ENCODE measurements at places on chromosomes 11 and 22. TPM values are rescaled to one million over a fixed set of nuclear protein-coding genes. Genes with fewer than 3 reads are reported as not detected.

DNA sequence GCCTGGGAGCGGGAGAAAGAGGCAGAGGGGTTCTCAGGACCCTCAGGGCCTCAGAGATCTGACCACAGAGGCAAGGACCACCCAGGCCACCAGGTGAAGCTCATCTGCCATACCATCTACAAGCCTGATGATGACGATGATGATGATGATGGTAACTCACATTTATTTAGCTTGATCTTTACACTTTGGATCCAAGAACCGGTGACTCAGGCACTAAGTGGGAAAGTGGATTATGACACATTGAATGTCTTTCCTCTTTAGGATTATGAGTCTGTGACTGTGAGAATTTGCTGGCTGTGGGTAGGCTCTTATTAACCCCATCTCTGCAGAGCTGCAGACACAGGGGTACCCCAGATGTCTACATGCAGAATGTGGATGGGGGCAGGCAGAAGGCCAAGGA lies 110.3 kb downstream of the DSCAML1 start:
- no peaks in the 10 kb centered on the region for H3K36me3 ChIP-seq
- H3K27me3 ChIP-seq, result no peaks in the 10 kb centered on the region
- H3K4me3 ChIP-seq, result no peak overlapping the region
- peaks cover 50% of the 10 kb centered on the region for H3K4me1 ChIP-seq
- peak; percentile 76 for DNase-seq

- H3K4me3 ChIP-seq, result no peak overlapping the region
- DNase-seq, result no peak
- no peaks in the 10 kb centered on the region for H3K4me1 ChIP-seq
- H3K27me3 ChIP-seq, result no peaks in the 10 kb centered on the region
Measured at GRCh38 chr11:61727401-61727811, 25.0 kb upstream of the MYRF start.

DNA sequence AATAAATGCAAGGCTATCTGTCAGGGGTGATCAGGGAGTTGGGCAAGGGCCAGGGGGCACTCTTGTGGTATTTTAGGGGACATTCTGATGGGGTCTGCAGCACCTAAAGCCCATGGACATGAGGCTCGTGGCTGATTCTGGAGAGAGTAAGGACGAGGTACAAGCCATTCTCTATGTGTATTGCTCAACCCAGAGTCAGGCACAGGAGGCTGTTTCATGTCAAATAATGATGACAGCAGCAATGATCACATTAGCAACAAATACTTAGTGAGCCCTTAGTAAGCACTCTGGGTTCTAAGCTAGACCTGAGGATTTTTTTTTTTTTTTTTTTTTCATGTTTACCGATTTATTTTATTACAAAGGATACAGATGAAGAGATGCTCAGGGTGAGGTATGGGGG lies 83.5 kb upstream of the THY1 start:
- peaks cover 21% of the 10 kb centered on the region for H3K27me3 ChIP-seq
- no peaks in the 10 kb centered on the region for H3K4me1 ChIP-seq
- H3K27ac ChIP-seq, result no peak overlapping the region
- H3K4me3 ChIP-seq, result no peak overlapping the region
- no peaks in the 10 kb centered on the region for H3K36me3 ChIP-seq

GRCh38 chr22:29450222-29450621 lies 11.8 kb downstream of the RFPL1 start:
- H3K27me3 ChIP-seq, result no peaks in the 10 kb centered on the region
- no peaks in the 10 kb centered on the region for H3K36me3 ChIP-seq
- DNase-seq, result no peak
- H3K4me3 ChIP-seq, result no peak overlapping the region
- H3K4me1 ChIP-seq, result no peaks in the 10 kb centered on the region

DNA sequence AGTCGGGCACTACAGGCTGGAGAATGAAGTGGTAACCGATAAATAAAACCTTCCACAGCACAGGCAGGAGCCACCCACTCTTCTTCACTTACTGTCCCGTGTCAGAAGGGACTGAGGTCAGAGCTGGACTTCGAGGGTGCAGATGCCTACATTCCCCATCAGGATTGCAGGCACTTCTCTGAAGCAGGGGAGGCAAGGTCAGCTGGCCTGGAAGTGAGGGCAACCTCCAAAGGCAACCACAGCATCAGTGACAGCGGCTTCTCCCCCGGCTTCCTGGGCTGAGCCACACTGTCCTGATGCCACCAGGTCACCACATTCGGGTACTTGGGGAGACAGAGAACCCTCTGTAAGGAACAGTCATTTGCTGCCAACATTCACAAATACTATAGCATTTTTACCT lies 22.7 kb downstream of the TCIRG1 start:
- H3K27ac ChIP-seq, result no peak overlapping the region
- no peak for DNase-seq
- no peak overlapping the region for H3K4me3 ChIP-seq
- H3K36me3 ChIP-seq, result peaks cover 76% of the 10 kb centered on the region

Gene PHOX2A
- polyA plus RNA-seq, result 8.3 TPM

Gene LGR4
- polyA plus RNA-seq, result 53.2 TPM

DNA sequence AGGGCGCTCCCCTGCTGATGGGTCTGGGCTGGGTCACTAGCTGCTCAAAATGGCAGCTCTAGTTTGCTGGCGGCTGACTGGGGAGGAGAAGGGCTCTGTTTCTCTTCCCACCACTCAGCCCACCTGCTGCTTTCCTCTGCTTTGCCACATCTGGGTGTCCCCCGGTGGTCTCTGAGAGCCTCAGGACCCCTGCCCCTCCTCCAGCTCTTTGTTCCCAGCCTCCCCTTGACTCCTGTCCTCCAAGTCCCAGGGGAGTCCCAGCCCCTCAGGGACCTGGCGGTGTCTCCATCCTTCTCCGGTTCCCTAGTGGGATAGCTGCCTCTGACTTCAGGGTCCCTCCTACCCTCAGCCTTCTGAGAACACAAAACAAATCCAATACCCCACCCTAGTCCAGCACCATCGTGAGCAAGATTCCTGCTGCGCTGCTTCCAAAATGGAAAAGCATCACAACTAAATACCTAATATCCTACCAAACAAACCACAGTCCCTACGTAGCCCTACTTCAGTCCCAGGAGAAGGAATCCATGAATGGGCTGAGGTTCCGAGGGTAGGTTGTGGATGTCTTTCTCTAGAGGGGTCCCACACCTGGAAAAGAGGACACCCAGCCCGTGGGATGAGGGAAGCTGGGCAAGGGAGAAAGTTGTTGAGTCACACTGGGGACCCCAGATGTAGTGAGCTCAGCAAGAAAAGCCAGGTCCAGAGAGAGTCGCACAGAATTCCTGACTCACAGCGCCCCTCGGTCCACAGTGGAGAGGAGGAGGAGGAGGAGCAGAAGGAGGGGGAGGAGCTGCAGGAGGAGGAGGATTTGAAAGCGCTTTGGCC lies 45.0 kb upstream of the NNMT start:
- no peaks in the 10 kb centered on the region for H3K36me3 ChIP-seq
- H3K4me1 ChIP-seq, result no peaks in the 10 kb centered on the region
- no peaks in the 10 kb centered on the region for H3K27me3 ChIP-seq

Gene TRIM48
- polyA plus RNA-seq, result not detected

DNA sequence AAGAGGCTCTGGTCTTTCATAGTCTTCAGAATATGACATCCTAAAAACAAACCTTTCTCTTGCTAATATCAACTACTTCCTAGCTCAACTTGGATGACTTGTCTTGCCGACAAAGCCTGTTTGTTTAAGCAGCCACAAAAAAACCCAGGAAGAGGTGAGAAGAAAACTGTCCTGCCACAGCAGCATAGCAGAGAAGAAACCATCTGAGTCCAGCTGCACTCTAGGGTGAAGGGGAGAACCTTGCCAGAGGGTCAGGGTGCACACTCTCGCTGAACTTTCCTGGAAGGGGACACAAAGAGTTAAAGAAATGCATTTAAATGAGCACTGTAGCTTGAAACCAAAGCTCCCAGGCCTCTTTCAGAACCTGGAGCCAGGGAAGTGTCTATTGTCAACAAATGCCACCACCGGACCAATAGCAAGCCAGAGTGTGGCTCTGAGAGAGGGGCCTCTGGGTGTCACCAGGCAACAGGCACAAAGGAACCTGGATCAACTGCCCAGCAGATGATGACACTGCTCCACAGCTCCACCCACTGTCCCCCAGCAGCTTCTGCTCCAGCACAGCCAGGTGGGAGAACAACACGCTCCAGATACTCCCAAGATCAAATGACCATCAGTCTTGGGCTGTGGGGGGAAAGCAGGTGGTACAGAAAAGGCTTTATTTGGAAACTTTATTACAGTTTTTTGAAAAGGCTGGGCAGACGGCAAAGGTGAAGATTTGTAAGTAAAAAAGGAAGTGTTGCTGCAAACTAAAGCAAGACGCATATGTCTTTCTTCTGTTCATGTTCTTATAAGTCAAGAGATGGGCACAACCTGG lies 105.7 kb downstream of the RASSF10 start:
- no peak overlapping the region for H3K4me3 ChIP-seq
- H3K27ac ChIP-seq, result no peak overlapping the region
- no peaks in the 10 kb centered on the region for H3K36me3 ChIP-seq
- DNase-seq, result peak; percentile 86
- peaks cover 32% of the 10 kb centered on the region for H3K4me1 ChIP-seq
- no peaks in the 10 kb centered on the region for H3K27me3 ChIP-seq

GRCh38 chr11:115566180-115566764 lies 62.1 kb upstream of the CADM1 start:
- H3K4me1 ChIP-seq, result no peaks in the 10 kb centered on the region
- DNase-seq, result peak; percentile 7
- no peak overlapping the region for H3K27ac ChIP-seq
- H3K4me3 ChIP-seq, result no peak overlapping the region

GRCh38 chr11:108144615-108145014 lies 23.2 kb downstream of the ACAT1 start:
- no peak overlapping the region for H3K4me3 ChIP-seq
- no peak for DNase-seq
- no peaks in the 10 kb centered on the region for H3K4me1 ChIP-seq
- H3K36me3 ChIP-seq, result peaks cover 38% of the 10 kb centered on the region
- no peaks in the 10 kb centered on the region for H3K27me3 ChIP-seq
- H3K27ac ChIP-seq, result no peak overlapping the region

DNA sequence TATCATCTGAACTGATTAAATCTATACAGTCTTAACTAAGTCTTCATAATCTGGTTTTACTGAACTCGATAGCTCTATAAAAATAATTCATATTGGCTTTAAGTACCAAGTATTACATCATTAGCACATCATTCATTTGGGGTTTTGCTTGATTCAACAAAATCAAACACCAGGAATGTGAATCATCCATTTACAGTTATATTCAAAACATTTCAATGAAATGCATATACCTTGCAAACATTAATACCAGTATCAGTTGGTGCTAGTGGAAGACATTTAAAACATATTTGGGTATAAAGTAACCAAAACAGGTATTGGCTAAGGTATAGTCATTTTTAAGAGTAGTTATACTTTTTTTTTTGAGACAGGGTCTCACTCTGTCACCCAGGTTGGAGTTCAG lies 12.2 kb upstream of the CCDC89 start:
- no peak overlapping the region for H3K27ac ChIP-seq
- H3K36me3 ChIP-seq, result no peaks in the 10 kb centered on the region
- no peaks in the 10 kb centered on the region for H3K27me3 ChIP-seq
- no peaks in the 10 kb centered on the region for H3K4me1 ChIP-seq

Gene B3GAT1
- polyA plus RNA-seq, result 2.0 TPM

- no peak overlapping the region for H3K4me3 ChIP-seq
- H3K27me3 ChIP-seq, result no peaks in the 10 kb centered on the region
- no peak overlapping the region for H3K27ac ChIP-seq
- DNase-seq, result no peak
- H3K4me1 ChIP-seq, result no peaks in the 10 kb centered on the region
- H3K36me3 ChIP-seq, result no peaks in the 10 kb centered on the region
Measured at GRCh38 chr11:94638301-94638901, 71.2 kb downstream of the PIWIL4 start.

DNA sequence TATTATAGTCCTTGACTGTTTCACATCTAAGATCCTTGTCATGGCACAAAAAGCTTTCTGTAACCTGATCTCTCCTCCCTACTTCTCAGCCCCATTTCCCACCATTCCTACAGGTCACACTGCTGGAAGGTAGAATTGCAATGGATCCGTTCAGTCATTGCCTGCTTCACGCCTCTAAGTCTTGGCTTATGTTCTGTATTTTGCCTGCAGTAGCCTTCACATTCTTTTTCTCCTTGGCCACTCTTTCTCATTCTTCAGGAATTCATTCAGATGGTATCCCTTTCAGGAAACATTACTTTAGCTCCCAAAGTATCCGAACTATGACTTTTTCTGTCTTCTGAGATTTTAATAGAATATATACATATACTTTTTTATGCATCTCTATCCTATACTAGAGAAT lies 731.5 kb downstream of the NTM start:
- no peaks in the 10 kb centered on the region for H3K4me1 ChIP-seq
- H3K27ac ChIP-seq, result no peak overlapping the region
- no peak for DNase-seq
- no peak overlapping the region for H3K4me3 ChIP-seq
- H3K27me3 ChIP-seq, result no peaks in the 10 kb centered on the region
- H3K36me3 ChIP-seq, result no peaks in the 10 kb centered on the region
